Jurkat, Clone E6-1 (cell line): ENCODE measurements at places on chromosomes 1 and 21.

GRCh38 chr1:67137307-67137753, 2.6 kb upstream of the C1orf141 start:
- no peak for DNase-seq

GRCh38 chr1:55320891-55321290, 105.7 kb upstream of the USP24 start:
- no peak for DNase-seq

GRCh38 chr1:101996825-101997465, at the start of gene OLFM3:
Gene OLFM3, minus strand, starts transcription at chr1:101996926.
- DNase-seq, result peak; percentile 1

DNA sequence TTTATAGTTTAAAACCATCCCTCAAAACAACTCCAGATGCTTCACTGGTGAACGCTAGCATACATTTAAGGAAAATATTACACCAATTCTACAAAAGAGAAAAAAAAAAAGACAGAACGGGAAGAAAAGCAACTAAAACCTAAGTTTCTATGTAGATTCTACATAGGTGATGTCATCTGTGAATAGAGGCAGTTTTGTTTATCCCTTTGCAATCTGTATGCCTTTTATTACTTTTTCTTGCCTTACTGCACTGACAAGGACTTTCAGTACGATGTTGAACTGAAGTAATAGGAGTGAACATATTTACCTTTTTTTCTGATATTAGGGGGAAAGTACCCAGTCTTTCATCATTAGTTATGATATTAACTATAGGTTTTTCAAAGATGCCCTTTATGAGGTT, 101.7 kb upstream of the HAO2 start:
- DNase-seq, result no peak

GRCh38 chr1:103250441-103250861, 142.1 kb upstream of the COL11A1 start:
- DNase-seq, result no peak

GRCh38 chr1:19656134-19656779, 8.4 kb upstream of the HTR6 start:
- DNase-seq, result no peak

GRCh38 chr1:224338150-224338838, 8.3 kb upstream of the NVL start:
- DNase-seq, result no peak

DNA sequence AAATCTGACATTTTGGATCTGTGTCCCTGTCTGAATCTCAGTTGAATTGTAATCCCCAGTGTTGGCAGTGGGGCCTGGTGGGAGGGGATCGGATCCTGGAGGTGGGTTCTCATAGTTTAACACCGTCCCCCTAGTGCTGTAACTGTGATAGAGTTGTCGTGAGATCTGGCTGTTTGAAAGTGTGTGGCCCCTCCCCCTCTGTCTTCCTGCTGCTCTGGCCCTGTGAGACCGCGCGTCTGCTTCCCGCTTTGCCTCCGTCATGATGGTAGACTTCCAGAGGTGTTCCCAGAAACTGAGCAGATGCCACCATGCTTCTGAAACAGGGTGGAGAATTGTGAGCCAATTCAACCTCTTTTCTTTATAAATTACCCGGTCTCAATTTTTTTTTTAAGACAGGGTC, 25.0 kb downstream of the AGPAT3 start:
- no peak for DNase-seq

GRCh38 chr1:175893192-175893591, 149.8 kb upstream of the TNR start:
- DNase-seq, result no peak

GRCh38 chr1:103111926-103112325, 3.6 kb upstream of the COL11A1 start:
- no peak for DNase-seq

DNA sequence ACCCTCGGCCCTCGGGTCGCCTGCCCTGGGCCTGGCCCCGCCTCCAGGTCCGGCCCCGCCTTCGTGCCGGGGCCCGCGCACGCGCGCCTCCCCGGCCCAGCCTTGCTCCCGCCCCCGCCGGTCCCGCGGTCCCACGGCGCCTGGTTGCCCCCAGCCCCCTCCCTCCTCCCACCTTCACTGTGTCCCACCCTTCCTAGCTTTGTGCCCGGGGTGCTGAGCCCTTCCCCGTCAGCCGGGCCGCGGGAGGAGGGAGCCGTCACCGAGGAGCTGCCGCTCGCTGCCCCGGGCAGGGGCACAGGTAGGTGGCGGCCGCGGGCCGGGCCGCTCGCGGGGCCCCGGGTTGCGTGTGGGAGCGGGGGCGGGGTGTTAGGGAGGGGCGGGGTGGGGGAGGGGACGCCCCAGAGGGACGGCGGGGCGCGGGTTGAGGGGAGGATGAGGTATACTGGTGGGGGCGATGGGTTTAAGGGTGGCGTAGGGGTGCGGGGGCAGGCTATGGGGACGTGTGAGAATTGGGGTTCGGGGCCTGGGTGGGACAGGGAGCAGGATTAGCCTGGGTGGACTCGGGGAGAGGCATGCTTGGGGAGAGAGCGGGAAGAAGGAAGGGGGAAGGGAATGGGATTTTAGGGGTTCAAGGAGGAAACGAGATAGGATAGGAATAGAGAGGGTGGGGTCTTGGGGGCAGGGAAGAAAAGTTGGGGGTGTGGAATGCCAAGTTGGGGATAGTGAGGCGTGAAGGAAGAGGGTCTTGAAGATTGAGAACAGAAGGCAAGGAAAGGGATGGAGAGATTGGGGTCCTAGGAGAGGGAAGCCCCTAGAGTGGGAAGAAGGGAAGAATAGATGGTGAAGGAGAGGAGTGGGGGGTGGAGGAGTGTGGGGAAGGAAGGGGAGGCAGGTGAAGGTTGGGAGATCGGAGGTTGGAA, at the start of gene LRRC42:
LRRC42 (plus strand) TSS at position 99 of the 920 bp plus-strand sequence. CDS start 5,650 bp downstream, outside the sequence.
- no peak for DNase-seq

DNA sequence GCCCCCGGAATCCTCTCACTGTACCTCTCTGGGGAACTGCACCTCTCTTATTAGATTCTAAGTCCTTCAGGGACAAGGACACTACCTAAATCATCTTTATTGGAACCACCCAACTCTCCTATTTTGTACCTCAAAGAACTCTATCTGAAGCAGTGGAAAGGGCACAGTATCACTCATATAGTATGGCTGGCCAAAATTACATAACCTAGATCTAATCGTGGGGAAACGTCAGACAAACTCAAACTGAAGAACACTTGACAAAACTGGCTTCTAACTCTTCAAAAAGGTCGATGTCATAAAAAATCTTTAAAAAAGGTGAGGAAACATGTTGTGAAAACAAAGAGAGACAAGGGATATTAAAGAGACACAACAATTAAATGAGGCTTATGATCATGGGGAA, 210.0 kb downstream of the SLC45A1 start:
- no peak for DNase-seq

DNA sequence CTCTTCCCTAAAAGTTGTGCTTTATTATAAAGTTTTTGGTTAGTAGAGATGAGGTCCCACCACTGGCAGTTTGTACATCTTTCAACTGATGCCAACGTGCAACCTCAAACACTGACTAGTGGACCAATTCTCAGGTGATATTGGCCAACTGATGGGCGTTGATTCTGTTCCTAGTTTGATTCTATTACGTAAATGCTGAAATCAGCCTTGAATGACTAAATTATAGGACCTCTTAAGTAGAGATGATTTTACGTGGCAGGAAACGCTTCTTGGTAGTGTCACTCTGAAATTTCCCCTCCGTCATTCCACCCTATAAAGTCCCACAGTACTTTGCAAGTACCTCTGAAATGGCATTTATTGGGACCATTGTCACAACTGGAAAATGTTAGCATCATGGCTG, 8.8 kb upstream of the FNDC7 start:
- DNase-seq, result peak; percentile 37

- peak; percentile 58 for DNase-seq
These were observed 11.1 kb upstream of the C1orf174 start for GRCh38 chr1:3910857-3911845.

GRCh38 chr1:89912073-89912472, 82.8 kb upstream of the ZNF326 start:
- no peak for DNase-seq

DNA sequence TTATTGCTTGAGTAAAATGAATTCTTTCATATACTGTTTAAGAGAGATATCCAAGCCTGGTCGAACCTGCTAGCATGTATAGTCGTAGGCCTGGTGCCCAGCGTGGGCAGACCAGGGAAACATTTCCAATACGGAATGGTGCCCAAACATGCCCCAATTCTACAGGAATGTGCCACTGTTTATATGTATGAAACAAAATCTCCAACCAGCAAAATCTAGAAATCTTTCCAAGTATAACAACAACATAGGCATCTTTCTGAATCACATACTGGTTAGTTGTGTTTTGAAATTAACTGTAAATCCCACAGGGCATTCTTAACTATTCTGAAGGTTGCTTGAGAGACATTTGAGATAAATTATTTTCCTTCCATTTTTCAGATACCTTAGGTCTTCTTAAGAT, 17.0 kb upstream of the ABCD3 start:
- no peak for DNase-seq

- peak; percentile 51 for DNase-seq
These were observed 7.4 kb downstream of the LHX9 start for GRCh38 chr1:197924516-197925123.

DNA sequence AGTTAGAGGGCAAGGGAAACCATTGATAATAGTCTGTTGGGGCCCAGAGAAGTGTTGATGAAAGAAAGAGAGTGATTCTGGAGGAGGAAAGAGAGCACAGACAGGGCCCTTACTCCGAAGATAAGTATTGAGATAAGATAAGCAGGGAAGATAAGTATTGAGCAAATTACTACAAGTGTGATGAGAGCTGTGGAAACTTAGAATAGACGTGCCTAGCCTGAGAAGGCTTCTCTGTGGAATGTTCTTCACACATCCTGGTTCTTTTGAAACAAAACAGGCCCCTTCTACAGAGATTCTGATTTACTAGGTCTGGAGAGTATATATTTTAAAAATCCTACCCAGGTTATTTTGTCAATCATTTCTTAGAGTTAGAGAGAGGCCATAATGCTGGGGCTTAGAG, 26.4 kb downstream of the FNBP1L start:
- DNase-seq, result no peak

GRCh38 chr1:24364975-24365678, 46.0 kb downstream of the GRHL3 start:
- DNase-seq, result no peak

DNA sequence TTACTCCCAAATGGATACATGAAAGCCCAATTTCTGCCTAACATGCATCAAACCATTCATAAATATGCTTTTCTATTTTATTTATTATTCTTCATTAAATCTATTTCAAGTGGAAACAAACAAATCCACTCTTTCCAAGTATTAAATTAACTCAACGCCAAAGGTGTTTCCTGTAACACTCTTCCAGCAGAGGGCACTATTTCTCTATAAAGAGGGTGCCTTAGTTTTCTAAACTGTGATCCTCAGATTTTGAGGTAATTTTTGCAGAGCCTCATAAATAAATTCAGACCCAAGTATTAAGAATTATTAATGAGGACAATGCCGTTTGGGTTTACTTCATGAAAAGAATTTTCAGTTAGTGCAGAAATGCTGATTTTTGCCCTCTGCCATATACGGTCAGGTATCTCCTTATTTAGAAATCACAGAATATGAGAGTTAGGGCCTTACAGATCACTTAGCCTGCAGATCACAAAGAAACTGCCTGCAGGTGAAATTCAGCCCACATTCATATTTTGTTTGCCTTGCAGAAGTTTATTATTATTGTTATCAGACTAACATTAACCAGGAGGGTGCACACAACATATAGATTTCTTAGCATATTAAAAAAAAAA, 40.1 kb upstream of the MYSM1 start:
- peak; percentile 58 for DNase-seq

DNA sequence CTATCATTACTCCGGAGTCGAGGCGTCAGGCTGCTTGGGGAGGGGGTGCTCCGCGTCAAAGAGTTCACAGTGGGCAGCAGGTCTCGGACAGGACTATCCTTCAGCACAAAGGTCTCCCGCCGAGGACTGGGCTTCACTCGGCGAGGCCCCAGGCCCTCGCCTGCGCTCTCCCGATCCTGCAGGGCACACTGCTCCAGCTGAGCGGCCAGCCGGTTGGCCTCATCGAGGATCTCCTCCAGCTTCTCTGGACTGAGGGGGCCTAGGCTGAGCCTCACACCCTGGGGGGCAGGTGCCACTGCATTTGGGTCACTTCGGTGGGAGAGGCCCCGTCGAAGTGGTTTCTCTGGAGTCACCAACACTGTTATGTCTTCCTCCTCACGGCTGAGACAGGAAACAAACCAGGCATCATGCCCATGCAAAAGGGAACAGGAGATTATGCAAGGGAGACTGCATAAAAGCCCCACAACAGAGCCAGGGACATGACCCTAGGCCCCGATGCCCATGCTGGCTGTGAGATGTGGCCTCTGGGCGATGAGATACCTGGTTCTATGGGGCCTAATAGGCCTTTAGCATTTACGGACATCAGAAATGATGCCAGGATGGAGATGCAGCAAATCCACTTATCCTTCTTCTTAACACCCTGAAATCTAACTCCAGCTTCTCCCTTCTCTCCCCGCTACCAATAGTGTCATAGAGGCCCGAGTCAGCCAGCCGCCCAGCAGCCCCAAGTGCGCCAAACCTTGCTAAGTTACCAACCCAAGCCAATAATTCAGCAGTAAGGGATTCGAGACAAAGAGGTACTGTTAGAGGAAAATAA, 1.1 kb downstream of the PSRC1 start:
- no peak for DNase-seq

DNA sequence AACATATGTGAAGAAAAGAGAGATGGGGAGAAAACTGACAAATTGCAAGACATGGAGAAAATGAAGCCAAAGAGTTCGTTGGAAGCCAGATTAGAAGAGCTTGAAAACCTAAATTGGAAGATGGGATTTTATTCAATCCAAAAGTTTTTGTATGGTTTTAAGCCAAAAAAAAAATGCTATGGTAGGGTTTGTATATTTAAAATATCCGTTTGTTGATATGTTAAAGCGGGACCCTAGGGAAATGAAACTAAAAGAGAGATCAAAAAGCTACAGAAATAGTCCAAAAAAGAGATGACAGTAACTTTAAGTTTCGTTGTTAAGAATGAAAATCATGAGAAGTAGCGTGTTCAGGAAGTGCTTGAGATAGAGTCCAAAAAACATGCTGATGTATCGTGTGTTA, 617.7 kb upstream of the ADGRL2 start:
- DNase-seq, result no peak

DNA sequence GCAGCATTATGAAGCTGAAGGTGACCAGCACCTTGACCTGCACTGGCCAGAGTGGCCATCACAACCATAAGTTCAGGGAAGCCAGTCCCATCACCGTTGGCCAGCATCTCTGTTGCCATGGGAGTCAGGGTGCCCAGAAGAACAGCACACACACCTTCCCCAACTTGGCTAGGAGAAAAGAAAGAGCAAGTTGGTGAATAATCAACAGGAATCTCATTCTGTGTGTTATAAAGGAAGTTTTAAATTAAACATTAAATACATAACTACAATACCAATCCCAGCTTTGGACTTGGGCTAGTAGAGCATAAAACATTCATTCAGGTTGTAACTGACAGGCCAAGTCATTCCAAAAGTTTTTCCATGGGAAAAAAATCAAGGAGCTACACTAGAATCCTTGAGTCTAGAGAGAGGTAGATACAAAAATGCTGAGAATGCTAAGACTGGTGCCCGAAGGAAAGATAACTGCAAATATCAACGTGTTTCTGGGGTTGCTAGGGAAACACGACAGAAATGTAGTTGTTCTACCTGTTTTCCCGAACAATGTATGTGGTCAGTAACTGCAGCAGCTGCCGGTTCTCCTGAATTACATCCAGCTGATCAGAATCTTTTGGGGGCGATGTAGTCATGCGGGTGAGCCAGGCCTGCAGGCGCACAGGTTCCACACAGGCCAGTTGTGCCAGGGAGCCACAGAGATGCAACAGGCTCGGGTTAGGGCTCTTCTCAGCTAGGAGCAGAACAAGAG, 45.6 kb downstream of the UBR4 start:
- no peak for DNase-seq

- no peak for DNase-seq
These were observed 17.3 kb upstream of the RBM15 start for GRCh38 chr1:110321846-110322245.
